Daoy (cell line): ENCODE measurements at places on chromosomes 12 and 14. TPM values are rescaled to one million over a fixed set of nuclear protein-coding genes. Genes with fewer than 3 reads are reported as not detected.

Gene CD163
- total RNA-seq, result under 0.01 TPM in 1 of 2 replicates, not detected in the other

- peak; percentile 83 for DNase-seq
Observed at GRCh38 chr12:30796313-30796780, 41.6 kb upstream of the CAPRIN2 start.

Gene RPL36AL
- 257 and 377 TPM in 2 replicates for total RNA-seq

- DNase-seq, result no peak
Observed at GRCh38 chr14:71290301-71290700, 383.0 kb downstream of the PCNX1 start.

Gene KIF26A
- 1.7 and 1.8 TPM in 2 replicates for total RNA-seq

DNA sequence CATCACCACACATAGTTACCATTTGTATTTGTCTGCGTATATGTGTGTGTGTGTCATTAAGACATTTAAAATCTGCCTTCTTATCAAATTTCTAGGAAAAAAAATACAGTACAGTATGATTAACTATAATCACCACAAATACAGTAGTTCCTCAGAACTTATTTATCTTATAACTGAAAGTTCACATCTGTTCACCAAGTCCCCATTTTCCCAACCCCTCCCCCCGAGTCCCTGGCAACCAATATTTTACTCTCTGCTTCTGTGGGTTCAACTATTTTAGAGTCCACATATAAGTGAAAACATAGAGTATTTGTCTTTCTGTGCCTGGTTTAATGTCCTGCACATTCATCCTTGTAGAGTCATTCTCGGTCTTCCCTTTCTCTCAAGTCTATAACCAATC, 12.3 kb downstream of the CAPS2 start:
- no peak for DNase-seq
